Adipocyte (in vitro differentiated cells): ENCODE measurements at places on chromosomes 3 and 15.

DNA sequence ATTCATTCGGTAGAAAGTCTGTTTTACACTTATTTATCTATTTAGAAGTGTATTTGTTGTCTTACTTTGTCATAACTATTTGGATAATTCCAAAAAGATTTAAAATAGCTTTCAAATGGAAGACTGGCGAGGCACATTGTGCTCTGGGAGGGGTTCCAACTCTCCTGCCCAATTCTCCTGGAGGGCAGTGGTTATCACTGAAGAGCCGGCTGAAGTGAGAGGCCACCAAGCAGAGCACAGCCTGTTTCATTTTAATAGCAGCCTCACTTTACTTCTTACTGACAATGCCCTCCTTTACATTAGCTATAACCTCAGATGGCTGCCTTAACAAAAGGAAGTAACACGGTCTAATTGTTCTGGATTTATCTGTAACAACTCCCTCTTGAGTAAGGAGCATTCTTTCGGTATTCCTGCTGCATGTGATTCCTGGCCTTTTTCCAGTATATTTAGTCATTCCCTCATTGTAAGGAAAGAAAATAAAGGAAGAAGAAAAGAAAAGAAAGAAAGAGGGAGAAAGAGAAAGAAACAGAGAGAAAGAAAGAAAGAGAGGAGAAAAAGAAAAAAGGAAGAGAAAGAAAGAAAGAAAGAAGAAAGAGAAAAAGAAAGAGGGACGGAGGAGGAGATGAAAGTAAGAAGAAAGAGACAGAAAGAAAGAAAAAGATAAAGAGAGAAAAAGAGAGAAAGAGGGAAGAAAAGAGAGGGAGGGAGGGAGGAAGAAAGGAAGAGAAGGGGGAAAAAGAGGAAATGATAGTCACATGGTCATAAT lies 339.8 kb upstream of the WNT5A start:
- peak; percentile 52 for DNase-seq

- DNase-seq, result no peak
Measured at GRCh38 chr3:46314517-46314916, 39.4 kb upstream of the CCR2 start.

GRCh38 chr3:44355362-44356033 lies 16.9 kb downstream of the TCAIM start:
- peak; percentile 89 for DNase-seq

DNA sequence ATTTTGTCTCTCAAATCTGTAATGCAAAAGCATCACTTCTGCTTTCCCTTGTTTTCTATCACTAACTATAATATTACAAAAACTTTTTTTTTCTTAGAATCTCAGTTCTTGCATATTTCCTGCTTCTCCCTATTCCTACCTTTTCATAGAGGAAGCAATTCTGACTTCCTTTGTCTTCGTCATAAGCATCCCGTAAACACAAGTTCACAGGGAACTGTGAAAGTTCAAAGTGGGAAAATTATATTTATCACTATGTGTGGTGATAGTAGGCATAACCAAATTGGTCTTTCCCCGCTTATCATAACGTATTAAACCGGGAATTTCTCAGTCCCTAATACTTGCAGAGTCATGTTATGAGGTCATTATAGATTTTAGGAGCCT lies 22.3 kb downstream of the CD200 start:
- DNase-seq, result no peak

DNA sequence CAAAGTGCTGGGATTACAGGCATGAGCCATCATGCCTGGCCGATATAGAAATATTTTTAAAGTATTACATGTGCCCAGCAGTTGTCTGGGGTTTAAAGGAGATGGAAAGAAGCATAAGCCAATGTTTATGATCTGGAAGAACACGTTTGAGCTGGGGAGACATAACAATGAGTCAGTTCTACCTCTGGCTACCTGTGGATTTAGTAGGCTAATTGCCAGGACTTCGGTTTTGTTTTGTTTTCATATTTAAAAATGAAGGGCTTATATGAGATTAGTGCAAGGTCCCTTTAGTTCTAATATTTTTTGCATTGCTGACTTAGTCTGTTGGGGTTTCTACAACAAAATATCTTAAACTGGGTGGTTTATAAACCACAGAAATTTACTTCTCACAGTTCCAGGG lies 22.9 kb upstream of the TNFSF10 start:
- no peak for DNase-seq
